Renal pelvis (tissue), 12 donors: ENCODE measurements at places on chromosomes 6 and 20.

DNA sequence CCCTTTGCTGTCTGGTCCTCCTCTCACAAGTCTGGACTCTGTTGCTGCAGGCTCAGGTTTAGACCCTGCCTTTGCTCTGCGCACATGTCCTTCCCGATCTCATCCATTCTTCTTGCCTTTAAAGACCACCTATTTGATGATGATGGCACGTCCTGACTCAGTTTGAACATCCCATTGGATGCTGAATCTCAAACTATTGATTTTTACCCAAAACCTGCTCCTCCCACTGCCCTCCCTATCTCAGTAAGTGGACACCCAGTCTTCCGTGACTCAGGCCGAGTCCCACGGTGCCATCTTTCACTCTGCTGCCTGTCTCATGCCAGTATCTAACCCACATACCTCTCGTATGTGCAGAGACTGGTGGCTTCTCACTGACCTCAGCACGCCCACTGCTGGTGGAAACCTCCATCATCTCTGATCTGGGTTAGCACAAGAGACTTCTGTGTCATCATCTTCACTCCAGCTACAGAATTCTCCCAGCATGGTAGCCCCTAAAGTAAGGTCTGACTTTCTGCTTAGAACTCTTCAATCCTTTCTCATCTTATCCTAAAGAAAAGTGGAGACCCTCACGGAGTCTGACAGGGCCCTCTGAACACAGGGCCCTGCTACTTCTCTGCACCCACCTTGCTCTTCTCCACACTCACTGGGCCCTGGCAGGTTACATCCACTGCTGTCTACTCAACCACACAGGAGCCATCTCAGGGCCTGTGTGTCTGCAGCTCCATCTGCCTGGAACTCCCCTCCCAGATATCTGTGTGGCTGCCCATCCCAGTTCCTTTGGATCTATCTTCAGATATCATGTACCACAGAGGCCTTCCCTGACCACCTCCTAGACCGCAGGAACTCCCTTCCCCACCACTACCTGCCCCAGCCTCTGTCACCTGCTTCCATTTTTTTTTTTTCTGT, 387.1 kb upstream of the AGPAT4 start:
- DNase-seq, result no peak

DNA sequence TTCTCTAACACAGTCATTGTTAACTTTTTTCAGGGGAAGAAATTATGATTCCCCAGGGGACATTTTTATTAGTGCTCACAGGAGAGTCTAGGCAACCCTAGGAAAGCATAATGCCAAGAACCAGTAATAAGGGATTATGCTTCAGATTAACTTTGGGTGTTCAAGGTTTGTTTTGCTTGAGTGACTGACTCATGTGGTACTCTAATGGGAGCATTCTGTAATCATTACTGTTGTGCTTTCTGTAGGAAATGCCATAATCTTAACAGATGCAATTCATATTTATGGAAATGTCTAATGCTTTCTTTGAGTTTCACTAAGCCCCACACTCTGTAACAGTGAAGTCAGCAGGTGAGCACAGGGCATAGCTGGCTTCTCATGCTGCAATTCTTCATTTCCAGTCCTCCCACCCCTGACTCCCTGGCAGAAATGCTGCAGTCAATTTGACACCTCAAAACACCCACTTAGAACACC, 263.4 kb upstream of the MAN1A1 start:
- no peak for DNase-seq

DNA sequence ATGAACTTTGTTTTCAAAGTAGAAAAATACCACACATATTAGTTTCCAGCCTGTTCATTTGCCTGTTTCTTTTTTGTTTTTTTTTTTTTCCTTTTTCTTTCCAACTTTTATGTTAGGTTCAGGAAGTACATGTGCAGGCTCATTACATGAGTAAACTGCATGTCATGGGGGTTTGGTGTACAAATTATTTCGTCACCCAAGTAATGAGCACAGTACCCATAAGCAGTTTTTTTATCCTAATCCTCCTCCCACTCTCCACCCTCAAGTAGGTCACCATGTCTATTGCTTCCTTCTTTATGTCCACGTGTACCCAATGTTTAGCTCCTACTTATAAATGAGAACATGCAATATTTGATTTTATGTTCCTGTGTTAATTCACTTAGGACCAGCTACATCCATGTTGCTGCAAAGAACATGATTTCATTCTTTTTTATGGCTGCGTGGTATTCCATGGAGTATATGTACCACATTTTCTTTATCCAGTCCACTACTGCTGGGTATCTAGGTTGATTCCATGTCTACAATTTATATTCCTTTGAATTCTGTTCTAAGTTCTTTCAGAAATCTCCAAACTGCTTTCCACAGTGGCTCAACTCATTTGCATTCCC, 31.8 kb downstream of the SNX14 start:
- DNase-seq, result no peak

- no peak for DNase-seq
Observed at GRCh38 chr6:149190224-149190831, 127.2 kb upstream of the TAB2 start.

DNA sequence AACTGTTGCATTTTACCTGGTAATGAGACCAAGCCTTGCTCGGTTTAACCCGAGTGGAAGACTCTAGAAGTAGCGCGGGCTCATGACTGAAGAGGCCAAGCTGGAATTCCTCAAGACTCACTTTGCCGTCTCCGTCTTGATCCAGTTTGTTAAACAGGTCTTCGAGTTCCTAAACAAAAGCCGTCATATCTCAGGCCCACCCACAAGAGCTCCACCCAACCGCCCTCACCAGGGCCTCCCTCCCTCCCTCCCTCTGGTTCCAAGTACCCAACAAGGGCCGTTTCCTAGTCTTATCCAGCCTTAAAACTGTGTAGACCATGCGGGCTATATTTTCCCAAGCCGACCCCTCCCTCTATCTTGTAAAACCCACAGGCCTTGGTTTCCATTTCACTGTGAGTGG, 81.4 kb downstream of the NINL start:
- no peak for DNase-seq

GRCh38 chr6:44678252-44678935, 290.9 kb downstream of the CDC5L start:
- DNase-seq, result no peak

GRCh38 chr6:39043776-39044175, 4.8 kb upstream of the GLP1R start:
- no peak for DNase-seq

GRCh38 chr6:107274288-107274687, 159.0 kb upstream of the BEND3 start:
- no peak for DNase-seq

- no peak for DNase-seq
Observed at GRCh38 chr20:60968853-60969720, 283.0 kb upstream of the CDH4 start.
